ENCODE measurements at places on chromosomes 6 and 20.

- DNase-seq: no peak
Measured at GRCh38 chr6:32953775-32954174, 878 bp upstream of the HLA-DMA start.

- no peak for DNase-seq
Measured at GRCh38 chr20:32050851-32051556, 1.0 kb upstream of the HCK start.

DNA sequence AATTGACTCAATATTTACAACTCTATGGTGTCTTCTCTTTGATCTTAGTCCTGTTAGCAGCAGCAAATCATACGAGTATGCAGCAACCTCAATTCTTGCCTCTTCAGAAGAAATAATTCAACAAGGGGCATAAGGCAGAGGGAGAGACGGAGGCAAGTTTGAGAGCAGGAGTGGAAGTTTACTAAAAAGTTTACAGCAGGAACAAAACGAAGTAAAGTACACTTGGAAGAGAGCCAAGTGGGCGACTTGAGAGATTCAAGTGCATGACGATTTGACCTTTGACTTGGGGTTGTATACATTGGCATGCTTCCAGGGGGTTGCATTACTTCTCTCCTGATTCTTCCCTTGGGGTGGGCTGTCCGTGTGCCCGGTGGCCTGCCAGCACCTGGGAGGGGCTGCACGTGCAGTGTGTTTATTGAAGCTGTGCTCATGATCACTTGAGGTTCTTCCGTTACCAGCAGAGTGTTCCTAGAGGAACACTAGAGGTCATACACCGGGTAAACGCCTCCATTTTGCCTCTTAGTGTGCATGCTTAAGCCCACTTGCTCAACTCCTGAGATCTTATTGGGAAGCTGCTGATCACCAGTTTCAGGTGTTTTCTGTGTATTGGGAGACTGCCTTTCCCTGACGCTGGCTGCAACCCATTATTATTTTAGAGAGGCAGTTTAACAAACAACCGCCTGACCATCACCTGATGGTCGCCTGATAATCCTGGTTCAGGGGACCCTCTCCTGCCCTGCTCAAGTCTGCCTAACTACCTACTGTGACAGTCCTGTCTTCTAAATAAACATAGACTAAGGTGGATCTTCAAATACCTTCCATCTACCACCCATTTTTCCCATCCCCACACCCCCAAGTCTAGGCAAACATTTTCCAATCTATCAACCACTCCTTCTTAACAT, 172.4 kb upstream of the MYLIP start:
- no peak for DNase-seq

DNA sequence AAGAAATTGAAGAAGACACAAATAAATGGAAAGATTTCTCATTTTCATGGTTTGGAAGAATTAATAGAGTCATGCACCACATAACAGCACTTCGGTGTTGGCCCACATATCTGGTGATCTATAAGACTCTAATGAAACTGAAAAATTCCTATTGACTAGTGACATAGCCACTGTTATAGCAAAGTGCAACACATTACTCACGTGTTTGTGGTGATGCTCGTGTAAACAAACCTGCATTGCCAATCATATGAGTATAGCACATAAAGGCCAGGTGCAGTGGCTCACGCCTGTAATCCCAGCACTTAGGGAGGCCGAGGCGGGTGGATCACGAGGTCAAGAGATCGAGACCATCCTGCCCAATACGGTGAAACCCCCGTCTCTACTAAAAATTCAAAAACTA, 84.4 kb upstream of the STMND1 start:
- no peak for DNase-seq

GRCh38 chr6:26552640-26553188, 14.5 kb downstream of the HMGN4 start:
- no peak for DNase-seq

DNA sequence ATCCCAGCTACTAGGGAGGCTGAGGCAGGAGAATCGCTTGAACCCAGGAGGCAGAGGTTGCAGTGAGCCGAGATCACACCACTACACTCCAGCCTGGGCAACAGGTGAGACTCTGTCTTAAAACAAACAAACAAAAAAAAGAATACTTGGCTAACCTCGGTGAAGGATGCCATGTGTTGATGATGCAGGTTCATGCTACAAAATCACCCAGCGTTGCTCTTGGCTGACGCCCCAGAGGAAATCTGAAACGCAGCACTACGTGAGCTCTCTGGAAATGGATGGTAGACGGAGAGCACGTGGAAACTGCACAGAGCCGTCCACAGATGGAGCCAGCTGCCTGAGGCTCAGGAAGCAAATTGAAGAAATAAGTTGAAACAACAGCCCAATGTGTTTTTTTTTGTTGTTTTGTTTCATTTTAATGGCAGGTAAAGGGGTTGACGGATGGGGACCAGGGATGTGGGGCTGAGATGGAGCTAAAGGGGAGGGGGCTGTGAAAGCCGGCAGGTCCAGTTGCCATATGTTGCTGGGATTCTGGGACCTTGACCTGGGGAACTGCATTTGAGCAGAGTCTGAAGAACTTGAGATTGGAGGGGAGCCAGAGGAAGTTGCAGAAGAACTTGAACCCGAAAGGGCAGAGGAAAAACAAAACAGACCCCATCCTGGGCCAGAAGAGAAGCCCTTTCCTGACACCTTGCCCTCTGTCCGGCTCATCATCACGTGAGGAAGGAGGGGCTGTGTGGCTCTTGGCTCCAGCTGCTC, 12.8 kb upstream of the MANBAL start:
- peak; percentile 67 for DNase-seq

DNA sequence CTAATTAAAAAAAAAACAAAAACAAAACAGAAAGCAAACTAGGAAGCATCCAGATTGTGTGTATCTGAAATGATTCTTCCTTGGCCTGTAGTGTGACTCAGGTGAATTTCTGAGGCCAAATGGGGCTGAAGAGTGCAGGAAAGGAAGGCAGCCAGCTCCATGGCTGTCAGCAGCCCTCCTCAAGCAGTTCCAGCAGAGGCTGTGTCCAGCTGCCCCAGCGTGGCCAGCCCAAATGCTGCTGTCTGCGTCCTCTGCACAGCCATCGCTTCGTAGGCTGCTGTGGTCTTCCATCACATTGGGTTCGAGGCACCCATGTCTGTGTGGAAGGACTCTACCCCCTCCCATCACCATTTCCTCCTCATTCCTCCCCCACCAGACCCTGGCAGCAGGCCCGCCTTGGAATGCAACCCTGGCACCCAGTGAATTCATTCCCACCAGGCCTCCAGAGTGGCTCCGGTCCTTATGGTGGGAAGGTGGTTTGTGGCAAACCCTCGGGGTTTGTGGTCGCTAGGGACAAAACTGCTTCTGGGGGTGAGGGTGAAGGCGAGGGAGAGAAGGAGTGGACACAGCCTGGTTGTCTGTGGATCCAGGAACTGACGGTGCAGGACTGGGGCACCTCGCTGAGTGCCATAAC, 81.5 kb downstream of the MYLK4 start:
- no peak for DNase-seq

- DNase-seq: no peak
Measured at GRCh38 chr6:111775145-111775922, 97.9 kb downstream of the FYN start.

- no peak for DNase-seq
Measured at GRCh38 chr6:142913511-142914047, 31.4 kb downstream of the HIVEP2 start.

- no peak for DNase-seq
Measured at GRCh38 chr6:38775870-38776269, 60.8 kb downstream of the DNAH8 start.

- no peak for DNase-seq
Measured at GRCh38 chr6:97289332-97289731, 6.3 kb upstream of the MMS22L start.

DNA sequence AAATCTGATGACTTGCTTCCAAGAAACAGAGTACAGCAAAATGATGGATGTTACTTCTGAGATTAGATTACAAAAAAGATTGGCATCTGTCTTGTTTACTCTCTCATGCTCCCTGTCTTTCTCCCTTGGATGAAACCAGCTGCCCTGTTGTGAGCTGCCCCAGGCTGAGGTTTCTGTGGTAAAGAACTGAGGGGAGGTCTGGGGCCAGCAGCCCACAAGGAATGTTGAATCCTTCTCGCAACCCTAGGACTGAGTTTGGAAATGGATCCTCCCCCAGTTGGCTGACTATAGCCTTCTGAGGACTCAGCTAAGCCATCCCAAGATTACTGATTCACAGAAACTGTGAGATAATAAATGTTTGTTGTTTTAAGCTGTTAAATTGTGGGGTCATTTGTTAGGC, 5.6 kb upstream of the HECA start:
- DNase-seq: no peak

GRCh38 chr20:47258745-47259695, 97.5 kb downstream of the ZMYND8 start:
- DNase-seq: no peak

DNA sequence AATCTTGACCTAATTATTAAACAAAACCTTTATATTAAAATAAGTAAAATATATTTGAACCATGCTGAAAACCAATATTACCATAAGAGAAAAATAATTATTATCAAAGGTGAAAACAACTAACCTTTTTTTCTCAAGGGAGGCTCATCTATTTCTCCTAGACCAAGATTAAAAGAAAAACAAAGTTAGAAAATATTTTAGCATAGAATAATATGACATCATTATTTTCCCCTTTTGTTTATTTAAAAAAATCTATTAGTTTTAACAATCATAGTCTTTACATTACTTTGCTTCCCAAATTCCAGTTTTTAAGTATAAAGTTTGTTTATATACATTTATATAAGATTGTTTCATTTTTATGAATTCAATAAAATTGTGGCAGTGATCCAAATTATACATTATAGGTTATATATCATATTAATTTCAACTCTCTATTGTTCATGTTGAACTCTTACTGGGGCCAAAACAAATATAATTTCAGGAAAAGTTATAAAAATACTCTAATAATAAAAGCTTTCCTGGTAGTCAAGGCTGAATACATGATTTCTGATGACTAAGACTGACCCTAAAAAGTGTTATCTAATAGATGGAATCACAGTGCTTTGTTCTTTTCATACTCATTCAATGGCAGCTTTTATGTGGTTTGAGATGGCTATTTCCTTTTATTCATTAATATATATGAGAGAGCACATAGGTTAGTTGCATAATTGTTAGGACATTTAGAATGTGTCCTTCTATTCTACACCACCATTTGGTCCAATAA, 89.4 kb downstream of the TRDN start:
- DNase-seq: no peak

DNA sequence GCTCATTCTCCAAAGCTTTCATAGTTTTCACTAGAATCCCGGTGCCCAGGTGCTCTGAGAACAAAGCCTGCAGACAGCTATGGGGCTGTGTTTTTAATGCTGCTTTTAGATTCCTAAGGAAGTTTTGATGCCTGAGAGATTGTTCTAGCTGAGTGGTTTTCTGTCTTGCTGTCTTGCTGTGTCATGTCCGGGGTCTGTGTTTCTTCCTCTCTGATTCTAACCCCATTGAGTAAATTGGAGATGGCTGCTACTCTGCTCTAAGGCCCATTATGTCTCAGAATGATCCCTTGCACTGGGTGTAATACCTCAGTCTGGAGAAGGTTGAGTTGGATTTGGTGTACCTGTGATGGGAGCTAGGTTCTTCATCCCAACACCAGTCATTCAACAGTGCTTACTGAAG, 63.4 kb downstream of the ARID1B start:
- DNase-seq: no peak

- no peak for DNase-seq
Measured at GRCh38 chr6:128071212-128071611, 170.4 kb upstream of the THEMIS start.

- no peak for DNase-seq
Measured at GRCh38 chr20:7090811-7091210, 323.3 kb downstream of the BMP2 start.

GRCh38 chr6:135440087-135440792, 57.3 kb downstream of the AHI1 start:
- no peak for DNase-seq

- DNase-seq: no peak
Measured at GRCh38 chr20:53811577-53811976, 217.9 kb upstream of the ZNF217 start.

- DNase-seq: no peak
Measured at GRCh38 chr6:113809826-113810225, 47.3 kb upstream of the MARCKS start.

DNA sequence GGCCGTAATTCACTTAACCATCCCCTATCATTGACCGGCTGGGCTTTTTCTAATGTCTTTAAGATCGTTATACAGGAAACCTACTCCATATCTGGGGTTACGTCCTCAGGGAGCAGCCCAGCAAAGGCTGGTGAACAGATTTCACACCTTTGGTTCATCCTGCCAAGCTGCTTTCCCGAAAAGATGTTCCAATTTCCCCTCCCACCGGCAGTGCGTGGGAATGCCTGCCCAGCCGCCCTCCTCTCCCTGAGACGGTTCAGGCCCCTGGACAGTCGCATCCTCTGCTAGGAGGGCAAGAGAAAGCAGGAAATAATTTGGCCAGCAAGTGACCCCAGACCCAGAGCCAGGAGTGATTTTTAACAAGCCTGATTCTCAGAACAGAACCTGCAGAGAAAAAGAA, 16.3 kb downstream of the SIRPA start:
- no peak for DNase-seq

DNA sequence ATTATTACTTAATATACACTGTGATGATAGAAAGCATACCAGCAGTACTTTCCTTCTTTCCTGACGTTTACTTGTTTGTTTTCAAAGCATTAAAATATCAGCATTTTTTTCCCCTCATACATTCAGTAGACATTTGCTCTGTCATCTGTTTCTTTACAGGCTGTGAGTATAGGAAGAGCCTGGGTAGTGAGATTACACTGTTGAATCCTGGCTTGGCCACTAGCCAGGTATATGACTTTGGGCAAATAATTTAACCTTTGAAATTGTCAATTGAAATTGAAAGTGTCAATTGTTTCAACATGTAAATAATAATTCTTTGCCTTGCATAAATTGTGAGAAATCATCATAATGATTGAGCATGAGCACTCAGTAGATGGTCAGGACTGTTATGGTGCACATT, 336.2 kb downstream of the CDKAL1 start:
- no peak for DNase-seq

GRCh38 chr20:4427940-4428586, 293.6 kb upstream of the PRND start:
- DNase-seq: no peak

GRCh38 chr6:129695373-129696027, 14.5 kb downstream of the ARHGAP18 start:
- no peak for DNase-seq

- DNase-seq: peak; percentile 15
Measured at GRCh38 chr6:50815436-50816114, 3.1 kb upstream of the TFAP2B start.

DNA sequence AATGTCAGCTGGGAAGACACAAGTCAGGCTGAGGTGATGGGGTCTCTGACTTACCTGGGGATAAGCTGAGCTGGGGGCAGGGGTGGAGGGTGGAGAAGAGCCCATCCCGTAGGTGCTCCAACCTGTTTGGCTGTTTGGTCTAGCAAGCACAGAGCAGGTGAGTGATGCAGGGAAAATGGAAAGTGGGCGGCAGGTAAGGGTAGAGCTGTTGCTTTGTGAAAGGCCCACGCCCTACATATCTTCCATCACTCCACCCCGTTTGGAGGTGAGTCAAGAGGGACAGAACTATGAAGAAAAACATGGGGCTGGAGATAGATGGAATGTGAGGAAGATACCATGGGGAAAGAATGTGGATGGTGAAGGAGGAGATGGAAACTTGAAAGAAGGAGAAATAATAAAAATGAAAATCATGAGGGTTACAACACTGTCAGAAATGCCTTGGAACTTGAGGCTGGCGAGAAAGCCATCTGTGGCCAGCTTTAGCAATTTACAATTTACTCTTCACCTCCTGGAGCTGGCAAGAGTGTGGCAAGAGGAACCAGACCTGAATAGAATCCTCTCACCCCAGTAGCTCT, 1.3 kb downstream of the LY6G6C start:
- DNase-seq: no peak

Measured in HFFc6 (cell line).